ENCODE measurements at places on chromosomes 1 and 21.

DNA sequence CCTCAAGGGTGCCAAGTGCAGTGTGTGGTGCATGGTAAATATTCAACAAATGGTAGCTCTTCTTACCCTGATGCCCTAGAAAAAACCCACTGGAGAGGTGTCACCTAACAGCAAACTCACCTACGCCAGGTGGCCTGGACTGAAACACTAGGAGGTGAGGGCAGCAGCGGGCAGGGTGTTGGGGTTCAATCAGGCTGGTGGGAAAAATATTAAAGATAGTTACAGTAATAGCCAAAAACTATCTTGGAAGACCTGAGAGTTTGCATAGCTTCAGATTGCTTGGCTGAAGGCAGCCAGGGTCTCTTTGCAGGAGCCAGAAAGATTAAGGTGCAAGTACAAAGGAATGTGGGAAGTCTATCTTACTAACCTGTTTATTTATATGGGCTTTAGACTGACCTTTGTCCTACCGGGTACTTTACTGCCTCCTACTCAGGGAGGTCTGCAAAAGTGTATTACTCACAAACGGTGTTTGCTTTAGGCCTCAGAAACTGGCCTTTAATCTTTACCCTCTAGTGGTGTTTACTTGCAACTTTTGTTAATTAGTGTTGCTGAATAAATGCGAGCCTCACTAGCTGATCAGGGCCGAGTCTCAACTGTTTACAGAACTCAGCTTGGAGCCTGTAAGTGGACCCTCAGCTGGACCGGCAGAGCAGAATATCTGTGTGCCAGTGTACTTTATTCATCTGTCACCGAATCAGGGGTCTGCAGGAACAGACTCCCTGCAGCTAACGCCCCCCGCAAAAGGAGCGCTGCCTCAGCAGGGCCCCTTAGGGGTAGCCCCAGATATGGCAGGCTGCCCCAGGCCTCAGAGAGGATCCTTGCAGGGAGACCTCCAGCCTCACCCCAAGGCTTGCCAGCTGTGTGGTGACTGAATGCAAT lies 63.9 kb downstream of the SYF2 start:
- peak; percentile 54 for DNase-seq

GRCh38 chr21:39913706-39914305 lies 46.6 kb downstream of the PCP4 start:
- no peak for DNase-seq

DNA sequence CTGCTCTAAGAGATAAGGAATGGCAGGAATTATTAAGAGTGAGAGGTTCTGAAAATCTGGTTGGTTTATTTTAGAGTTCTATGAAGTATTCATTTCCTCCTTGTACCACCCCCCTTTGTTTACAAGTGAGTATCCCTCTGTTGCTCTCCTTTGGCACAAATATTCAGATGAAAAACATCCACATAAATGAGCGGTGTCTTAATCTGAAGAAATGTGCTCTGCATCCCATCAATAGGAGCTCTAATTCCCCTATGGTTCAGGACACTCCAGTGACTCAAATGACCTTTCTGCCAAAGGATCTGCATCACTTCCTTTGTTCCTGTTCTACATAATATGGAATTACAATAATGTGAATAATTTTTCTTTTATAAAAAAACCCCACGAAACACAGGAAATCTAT lies 16.6 kb downstream of the DDAH1 start:
- DNase-seq: no peak

DNA sequence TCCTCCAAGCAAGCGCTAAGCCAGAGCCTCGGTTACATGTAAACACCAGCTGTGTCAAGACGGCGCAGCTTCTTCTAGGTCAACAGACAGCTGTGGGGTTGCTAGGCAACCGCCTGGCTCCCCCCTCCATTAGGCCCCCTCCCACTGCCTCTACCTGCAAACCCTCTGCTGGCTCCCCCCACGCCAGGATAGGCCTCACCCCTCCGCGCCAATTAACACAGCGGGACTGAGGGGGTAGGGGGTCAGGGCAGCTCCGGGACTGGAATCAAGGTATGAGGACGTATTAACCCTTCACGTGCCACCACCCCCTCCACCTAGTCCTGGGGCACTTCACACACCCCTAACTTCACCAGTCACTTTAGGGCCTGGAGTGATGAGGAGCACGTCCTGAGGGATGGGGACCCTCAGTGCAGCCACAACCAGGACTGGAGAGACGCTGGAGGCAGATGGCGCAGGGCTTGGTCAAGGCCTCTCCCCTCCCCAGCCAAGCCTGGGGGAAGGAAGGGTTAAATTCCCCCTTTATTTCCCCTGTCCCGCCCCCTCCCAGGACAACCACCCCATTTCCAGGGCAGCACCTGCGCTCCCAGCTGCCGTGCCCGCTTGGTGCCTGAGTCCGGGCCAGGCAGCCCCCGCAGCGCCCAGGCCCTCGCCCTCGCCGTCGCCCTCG lies 37.4 kb upstream of the WASF2 start:
- peak; percentile 41 for DNase-seq

DNA sequence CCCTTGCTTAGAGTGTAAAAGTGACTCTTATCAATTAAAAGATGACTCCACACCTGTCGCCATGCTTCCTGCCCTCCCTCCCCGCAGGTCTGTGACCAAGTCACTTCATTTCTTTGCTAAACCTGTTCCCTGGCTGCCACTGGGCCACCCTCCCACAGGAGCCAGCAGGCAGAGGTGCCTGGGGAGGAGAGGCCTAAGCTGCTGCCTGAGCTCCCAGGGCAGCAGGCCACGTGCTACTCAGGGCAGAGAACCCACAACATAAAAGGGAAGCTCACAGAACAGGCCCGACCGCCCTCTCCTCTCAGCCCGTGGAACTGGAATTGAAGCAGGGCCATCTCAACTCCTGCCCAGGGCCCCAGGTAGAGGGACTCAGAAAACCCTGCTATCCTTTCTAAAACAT lies 4.9 kb downstream of the C1orf198 start:
- no peak for DNase-seq

DNA sequence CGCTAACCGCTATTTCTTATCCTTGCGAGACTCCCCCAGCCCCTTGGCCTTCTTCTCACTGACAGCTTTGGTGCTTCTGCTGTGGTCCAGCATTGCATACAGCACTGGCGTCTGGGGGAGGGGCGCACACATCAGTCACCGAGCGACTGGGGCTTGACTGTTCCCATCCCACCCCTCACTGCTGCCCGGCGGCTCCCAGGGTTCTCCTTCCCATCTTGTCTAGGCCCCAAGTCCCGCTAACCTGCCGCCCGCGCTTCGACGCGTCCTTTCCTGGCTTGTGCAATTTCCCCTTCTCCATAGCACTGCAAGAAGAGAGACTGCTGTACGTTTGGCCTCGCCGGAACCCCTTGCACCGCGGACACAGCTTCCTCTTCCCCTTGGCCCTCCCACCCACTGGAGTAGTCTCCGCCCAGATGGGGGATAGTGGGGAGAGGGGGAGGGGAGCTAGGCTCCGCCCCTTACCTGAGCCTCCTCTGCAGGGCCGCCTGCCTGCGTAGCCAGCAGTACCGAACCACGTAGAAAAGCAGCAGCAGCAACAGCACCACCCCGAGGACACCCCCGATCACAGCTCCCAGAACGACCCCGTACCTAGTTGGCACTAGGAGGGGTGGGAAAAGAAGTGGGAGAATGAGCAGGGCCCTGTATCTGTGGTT lies 3.8 kb downstream of the MPZ start:
- DNase-seq: no peak

DNA sequence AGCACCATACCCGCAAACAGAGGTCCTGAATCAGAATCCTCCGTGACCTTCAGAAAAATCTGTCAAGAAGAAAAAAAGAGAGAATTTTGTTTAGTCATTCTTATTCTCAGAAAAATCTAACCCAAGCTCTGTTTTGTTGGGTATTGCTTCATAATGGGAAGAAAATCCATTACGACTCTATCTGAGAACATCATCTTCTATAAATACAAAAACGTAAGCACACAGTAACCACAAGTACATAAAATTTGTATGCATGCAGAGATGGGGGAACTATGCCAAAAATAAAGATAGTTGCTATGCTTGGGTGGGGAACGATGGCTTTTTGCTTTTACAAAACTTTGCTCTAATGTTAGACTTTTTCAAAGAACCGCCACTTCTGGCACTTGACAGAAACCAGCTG lies 84.2 kb downstream of the ABCA4 start:
- no peak for DNase-seq

- peak; percentile 35 for DNase-seq
Measured at GRCh38 chr1:161420763-161421455, 53.2 kb upstream of the CFAP126 start.

DNA sequence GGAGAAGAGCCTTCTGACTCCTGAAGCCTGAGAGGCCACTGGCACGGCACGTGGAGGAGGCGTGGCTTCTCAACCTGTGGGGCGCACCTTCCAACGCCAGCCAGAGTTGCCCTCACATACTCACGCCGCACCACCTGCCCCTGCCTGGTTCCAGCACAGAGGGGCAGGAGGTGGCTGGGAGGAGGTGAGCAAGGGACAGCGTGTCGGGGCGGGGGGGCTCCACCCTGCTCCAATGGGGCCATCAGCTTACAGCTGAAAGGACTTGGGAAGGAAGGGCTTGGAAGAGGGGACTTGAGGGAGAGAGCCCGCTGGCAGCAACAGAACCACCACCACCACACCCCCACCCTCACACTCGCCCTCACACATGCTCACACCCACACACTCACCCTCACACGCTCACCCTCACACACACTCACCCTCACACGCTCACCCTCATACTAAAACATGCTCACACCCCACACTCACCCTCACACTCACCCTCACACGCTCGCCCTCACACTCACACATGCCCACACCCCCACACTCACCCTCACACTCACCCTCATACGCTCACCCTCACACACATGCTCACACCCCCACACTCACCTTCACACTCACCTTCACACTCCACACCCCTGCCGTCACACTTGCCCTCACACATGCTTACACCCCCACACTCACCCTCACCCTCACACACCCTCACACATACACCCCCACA lies 41.6 kb upstream of the EDN2 start:
- no peak for DNase-seq

GRCh38 chr1:117059334-117059677 lies 820 bp upstream of the TTF2 start:
- DNase-seq: peak; percentile 23
